ENCODE measurements at places on chromosomes 1 and 21.

- DNase-seq, result no peak
Observed at GRCh38 chr1:16450863-16451481, 10.4 kb downstream of the NECAP2 start.

GRCh38 chr1:28243685-28244311, 7.9 kb downstream of the ATP5IF1 start:
- DNase-seq, result no peak

GRCh38 chr1:160522622-160523345, at the start of gene SLAMF6:
Gene SLAMF6 (minus strand): TSS chr1:160523255. CDS start chr1:160523192, 63 bp downstream.
- no peak for DNase-seq

DNA sequence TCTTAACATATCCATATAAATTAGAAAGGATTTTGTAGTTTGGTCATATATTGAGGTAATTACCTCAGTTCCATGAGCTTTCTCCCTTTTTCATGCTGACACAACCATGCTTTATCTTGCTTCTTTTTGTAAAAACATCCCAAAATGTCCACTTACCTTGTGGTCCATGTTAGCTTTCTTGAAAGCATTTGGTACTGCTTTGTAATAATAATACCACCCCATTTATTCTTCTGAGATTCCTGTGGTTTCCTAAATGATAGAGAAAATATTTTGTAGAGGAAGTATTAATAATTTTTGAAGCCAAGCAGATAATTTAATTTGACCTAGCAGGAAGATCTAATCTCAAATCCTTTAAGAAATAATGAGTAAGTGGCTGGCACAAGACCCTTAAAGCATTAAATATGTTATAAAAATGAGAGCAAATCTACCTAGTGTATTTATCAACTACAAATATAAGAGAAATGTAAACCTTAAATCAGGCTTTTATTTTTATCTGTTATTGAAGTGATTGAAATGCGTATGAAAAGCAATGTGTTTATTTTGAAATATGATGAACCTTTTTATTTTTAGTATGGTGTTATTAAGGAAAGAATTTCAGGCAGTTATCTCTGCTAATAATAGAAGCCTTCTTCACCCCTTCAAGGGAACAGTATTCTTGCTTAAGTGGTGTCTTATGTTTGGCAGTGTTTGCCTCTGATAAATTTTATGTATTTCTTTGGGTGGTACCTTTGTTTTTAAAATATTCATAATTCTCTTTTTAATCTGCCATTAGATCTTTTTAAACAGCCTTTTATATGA, 9.2 kb downstream of the PRKAA2 start:
- no peak for DNase-seq

- no peak for DNase-seq
Observed at GRCh38 chr1:196063952-196064351, 544.3 kb downstream of the KCNT2 start.

DNA sequence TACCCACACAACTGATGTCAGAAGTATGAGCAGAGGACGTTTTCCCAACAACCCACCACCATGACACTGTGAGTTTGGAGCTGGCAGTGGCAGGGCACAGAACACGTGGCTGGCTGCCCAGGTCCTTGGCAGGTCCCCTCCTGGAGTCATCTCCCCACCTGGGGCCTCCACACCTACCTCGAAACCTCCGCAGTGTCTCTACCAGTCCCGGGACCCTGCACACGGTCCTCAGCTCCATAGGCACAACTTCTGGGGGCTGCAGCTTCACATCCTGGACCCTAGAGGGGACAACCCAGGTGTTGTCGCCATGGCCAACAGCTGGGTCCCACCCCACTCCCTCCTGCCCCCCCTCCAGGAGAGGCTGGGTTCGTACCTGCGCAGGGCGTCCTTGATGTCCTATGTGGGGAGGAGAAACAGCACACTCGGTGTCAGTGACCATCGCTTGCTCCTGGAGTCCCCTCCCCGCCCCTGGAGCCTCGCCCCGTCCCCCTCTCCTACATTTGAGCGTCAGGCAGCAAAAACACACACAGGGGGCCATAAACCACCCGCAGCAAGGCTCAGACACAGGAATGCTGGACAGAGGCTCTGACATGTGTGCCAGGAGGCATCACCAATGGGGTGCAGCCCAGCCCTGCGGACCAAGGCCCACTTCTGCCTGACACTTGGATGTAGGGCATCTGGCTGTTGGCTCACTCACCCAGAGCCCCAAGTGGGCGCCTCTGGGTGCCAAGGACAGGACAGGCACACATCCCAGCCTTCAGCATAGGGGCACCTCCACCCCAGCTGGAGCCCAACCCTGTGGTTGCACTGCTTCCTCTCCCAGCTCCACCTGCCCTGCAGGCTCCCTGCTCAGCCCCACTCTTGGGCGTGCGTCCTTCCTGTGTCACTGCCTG, 9.6 kb downstream of the TRIM11 start:
- DNase-seq, result no peak

DNA sequence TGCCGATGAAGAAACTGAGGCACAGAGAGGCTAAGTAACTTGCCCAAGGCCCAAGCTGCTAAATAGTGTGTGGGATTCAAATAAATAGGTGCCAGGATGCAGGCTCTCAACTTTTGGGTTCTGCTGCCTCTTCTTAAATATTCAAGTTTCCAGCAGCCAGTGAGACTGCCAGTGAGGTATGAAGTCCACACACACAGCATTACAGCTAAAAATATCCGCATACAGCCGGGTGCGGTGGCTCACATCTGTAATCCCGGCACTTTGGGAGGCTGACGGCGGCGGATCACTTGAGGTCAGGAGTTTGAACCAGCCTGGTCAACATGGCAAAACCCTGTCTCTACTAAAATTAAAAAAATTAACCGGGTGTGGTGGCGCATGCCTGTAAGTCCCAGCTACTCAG, 78.4 kb upstream of the DIRAS3 start:
- no peak for DNase-seq

DNA sequence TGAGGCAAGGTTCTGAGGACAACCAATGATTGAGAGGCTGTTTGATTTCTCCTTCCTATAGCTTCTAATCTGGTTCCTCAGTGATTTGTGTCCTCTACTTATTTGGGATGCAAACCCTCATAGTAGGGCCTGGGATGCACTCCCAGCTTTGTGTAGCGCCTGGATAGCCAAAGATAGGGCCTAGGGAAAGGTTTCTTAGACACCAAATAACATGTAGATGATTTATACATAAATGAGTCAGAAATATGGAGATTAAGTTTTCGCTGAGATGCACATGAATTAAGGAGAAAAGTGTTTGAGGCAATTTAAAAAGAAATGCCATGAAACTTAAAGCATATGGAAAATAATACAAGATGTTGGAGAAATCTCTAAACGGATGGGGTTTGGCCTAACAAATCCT, 66.0 kb upstream of the LMO4 start:
- no peak for DNase-seq

- no peak for DNase-seq
Observed at GRCh38 chr1:221148660-221149059, 269.4 kb downstream of the HLX start.

DNA sequence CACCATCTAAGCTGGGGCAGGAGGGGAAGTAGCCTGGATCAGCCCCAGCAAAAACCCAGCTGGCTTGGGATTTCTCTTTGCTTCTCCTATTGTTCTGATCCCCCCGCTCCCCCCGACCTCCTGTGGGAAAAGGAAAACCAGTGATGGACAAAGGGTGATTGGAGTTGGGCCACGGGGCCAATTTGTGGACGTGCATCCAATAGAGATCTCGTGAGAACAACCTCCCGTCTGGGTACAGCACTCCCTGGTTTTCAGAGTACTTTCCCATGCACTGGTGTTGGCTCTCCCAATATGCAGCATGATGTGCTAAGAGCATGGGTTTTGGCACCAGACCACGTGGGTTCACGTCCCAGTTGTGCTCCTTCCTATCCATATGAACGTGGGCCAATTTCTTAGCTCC, 9.0 kb downstream of the BLACAT1 start:
- DNase-seq, result no peak

DNA sequence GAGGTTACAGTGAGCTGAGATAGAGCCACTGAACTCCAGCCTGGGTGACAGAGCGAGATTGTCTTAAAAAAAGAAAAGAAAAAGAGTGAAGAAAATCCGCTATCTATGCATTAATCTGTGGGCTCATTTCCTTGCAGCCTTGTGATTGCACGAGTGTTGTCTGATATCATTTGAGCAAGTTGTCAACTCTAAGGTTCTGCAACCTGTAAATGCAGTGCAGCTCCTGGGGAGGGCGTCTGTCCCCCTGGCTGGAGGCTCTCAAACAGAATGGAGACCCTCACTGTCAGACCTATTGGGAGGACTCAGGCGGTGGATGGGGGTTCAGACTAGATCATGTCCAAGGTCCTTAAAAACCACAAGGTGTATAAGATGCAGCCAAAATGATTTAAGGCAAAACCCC, 6.2 kb downstream of the CORT start:
- no peak for DNase-seq

- DNase-seq, result no peak
Observed at GRCh38 chr1:154867841-154868605, 2.1 kb downstream of the KCNN3 start.

DNA sequence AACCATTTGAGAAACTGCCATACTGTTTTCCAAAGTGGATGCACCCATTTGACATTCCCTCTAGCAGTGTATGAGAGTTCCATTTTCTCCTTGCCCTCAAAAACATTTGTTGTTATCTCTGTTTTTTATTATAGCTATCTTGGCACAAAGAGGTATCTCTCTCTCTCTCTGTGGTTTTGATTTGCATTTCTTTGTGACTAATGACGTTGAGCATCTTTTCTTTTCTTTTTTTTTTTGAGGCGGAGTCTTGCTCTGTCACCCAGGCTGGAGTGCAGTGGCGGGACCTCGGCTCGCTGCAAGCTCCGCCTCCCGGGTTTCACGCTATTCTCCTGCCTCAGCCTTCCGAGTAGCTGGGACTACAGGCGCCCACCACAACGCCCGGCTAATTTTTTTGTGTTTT, 17.4 kb upstream of the ZMYM6 start:
- DNase-seq, result no peak

DNA sequence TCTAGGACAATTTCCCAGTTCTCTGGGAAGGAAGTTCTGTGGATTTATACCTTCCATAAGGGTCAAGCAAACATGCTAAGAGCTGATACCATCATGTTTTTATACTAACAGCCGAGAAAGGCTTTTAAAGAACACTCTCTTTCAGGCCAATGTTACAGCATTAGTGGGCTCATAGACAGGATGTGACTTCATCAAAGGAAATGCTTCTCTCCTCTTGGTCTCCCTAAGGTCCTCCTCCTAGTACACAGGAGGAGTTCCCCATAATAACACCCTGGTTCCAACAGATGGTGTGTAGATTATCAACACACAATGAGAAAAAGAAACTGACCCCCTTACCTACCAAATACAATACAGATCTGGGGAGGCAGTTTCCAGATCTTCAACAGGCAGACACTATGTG, 26.7 kb upstream of the GLIS1 start:
- DNase-seq, result no peak

GRCh38 chr1:22521692-22522091, 41.6 kb upstream of the EPHA8 start:
- no peak for DNase-seq

- no peak for DNase-seq
Observed at GRCh38 chr21:45334591-45335081, 46.9 kb upstream of the POFUT2 start.

DNA sequence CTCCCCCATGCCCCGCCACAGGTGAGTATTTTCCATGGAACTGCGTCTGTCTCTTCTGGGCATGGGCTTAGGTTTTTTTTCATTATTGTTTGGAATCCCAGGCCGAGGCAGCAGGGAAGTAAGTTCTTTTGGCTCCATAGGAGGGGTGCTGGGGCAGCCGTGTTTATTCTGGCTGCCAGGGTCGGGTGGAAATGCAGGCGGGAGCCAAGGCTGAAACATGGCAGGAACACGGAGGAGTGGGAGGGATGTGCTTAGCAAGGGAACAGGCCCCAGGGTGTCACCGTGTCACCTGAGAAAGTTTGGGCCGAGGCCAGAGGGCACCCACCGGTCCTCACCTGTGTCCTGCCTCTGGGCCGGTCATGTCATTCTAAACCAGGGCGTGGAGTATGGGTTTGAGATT, 4.5 kb upstream of the DHRS3 start:
- DNase-seq, result no peak

DNA sequence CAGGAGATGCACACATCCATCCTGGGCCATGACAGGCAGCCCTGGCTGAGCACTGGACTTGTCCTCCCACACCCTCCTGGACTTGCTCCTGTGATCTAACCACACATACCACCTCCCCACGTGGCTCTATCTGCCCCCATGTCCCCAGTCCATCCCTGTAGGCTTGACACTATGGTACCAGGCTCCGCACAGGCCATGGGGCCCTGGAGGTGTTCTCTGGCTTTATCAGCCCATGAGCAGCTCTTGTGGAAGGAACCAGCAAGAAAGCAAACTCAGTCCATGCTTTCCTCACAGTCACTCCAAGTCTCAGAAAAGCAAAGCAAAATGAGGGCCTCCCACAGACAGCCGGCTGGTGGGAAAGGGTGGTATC, 61.6 kb downstream of the CD46 start:
- DNase-seq, result no peak

- DNase-seq, result peak; percentile 75
Observed at GRCh38 chr1:87392248-87393192, 63.8 kb downstream of the LMO4 start.

DNA sequence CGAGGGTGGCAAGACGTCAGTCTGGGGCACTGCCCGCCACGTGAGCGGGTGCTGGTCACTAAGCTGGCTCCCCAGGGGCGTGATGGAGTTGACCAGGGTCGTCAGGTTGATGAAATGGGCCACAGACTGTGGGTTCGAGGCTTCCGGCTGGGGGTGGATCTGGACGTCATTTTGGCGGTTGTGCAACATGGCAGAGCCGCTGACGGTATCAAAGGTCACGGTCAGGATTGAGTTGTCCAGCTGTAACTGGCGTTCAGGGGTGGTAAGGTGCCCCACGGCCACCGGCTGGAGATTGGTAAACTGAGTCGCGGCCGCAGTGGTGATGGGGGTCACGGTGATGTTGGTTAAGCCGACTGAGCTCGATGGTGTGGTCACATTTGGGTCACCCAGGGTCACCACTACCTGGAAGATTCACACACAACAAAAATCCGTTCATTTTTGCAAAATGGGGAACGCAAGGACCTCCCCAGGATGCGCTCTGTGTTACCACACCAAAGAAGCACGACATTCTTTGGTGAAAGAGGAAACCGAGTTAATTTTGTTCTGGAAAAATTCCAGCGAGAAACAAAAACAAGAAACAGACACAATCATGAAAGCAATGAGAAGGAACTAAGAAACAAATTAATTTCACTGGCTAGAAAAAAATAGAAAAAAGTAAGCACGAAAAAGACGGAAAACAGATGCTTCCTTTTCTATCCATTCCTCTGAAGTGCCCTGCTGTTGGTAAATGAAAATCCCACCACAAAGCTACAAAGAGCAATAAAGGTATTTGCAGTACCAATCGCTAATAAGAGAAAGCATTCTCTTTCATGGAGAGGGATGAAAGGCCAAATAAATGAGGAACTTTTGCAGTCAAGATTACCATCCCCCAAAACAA, 34.7 kb upstream of the RIPK4 start:
- DNase-seq, result no peak

- DNase-seq, result no peak
Observed at GRCh38 chr21:26887251-26887650, 42.0 kb upstream of the ADAMTS1 start.

GRCh38 chr21:43210454-43211071, 41.8 kb downstream of the CRYAA start:
- DNase-seq, result no peak

Data from HAP-1 (cell line).